ENCODE measurements at places on chromosomes 5 and 9.

- peak; percentile 41 for DNase-seq
These were observed 135.3 kb upstream of the EPB41L4A start for GRCh38 chr5:112554101-112554977.

GRCh38 chr9:113221800-113222481 lies 597 bp downstream of the SLC31A1 start:
- peak; percentile 62 for DNase-seq

DNA sequence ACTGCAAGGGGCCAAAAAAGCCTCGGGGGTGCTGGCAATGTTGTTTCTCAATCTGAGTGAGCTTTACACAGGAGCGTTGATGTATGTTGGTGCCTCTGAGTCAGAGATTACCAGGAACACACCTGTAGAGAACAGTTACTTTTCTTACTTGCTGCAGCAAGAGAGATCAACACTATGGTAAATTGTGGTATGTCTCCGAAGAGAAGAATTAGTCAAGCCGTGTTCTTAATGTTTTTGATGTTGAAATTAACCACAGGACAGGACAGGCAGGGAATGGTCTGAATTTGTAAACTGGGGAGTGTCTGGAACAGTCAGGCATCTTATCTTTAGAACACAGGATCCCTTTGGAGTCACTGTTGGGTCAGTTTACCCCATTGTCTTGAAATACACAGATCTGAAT lies 285.7 kb downstream of the DNAH5 start:
- no peak for DNase-seq

DNA sequence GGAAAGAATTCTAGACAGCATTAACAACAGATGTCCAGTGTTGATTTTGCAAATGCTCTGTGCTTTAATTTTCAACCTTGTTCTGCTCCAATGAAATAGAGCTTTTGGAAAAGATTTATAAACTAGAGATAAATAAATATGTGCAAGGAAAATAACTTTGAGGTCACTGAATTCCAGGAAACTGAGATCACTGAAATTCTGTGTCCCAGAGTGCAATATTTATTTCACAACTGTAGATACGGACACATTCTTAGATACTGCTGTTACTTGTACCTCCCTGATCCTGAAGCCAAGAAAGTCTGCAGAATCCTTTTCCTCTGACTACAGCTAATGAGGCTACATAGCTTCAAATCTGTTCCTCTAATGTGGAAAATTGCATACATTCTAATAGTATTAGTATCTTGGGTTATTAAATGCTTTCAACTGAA lies 222.9 kb downstream of the DOCK8 start:
- no peak for DNase-seq

- no peak for DNase-seq
These were observed 4.7 kb downstream of the LNPEP start for GRCh38 chr5:96940586-96940985.

DNA sequence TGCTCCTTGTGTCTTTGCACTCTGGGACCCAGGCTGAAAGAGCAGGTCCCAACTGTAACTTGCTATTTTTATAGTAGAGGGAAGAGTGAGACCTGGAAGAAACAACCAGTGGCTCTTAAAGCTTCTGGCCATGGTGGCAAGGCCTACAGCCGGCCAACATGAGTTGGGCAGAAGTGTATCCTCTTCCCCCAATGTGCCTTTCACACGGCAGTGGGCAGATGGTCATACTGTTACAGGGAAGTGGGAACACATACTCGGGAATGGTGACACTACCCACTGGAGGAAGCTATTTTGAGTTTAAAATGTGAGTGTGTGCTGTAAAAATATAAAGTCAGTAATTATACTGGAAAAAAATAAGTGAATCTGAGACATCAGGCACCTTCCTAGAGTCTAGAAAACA lies 116.0 kb downstream of the MVB12B start:
- DNase-seq: no peak

DNA sequence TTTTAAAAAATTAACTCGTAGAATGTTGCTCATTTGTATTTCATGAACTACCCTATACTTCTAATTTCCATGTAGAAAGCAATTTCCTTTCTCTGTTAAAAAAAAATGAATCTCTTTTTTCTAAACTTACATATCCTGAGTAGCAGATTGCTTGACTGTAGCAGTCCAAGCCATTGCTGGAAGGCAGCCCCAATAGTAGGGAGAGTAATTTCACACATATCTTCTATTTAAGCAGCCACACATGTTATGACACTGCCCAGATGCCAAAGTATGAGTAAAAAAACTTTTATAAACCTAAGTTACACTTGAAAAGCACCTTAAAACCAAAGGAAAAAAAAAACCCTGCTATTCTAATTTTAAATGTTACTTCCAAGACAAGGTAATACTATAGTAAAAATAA lies 69.6 kb downstream of the FBXL17 start:
- no peak for DNase-seq

GRCh38 chr5:137147346-137147745 lies 351.8 kb downstream of the SPOCK1 start:
- peak; percentile 64 for DNase-seq

DNA sequence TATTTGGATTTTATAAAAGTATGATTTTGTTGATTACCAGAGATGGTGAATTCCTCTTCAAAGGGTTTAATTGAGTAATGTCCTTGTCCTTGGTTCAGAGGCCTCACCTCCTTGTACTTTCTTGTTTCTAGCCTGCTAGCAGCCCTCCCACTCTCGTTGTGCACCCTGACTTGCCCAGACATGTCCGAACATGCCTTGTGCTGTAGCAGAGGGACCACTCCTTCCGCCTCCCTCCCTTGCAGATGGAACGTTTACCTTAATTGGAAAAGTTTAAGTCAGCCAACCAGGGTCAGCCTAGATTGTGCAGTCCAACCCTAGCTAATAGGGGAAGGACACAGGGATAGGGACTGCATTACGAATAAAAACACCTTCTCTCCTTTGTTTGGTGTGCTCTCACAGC lies 406.9 kb upstream of the NMUR2 start:
- peak; percentile 54 for DNase-seq

DNA sequence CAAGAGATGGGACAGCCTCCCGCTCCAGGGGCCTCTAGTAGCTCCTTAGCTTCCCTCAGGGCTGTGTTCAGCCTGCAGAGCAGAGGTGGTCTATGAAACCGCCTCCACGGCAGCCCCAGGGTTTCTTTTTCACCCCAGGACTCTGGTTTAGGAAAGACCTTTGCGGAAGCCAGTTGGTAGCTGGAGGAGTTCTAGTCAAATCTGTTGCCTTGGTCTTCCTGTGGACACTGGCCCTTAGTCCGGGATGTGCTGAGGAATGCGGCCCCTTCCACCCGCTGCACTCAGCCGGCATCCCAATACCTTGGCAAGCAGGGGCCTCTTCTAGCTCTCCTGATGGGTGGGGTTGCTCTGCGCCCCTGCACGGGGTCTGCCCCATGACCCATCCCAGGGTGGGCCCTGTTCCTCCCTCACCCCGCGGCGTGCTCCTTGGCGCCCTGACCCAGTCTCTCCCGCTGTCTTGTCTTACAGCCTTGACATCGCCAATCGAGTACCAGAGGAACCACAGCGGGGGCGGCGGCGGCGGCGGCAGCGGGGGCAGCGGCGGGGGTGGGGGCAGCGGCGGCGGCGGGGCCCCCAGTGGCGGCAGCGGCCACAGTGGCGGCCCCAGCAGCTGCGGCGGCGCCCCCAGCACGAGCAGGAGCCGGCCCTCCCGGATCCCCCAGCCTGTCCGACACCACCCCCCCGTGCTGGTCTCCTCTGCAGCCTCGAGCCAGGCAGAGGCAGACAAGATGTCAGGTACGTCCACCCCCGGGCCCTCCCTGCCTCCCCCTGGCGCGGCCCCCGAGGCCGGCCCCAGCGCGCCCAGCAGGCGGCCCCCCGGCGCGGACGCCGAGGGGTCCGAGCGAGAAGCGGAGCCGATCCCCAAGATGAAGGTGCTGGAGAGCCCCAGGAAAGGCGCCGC lies 94.3 kb upstream of the OTULINL start:
- no peak for DNase-seq

DNA sequence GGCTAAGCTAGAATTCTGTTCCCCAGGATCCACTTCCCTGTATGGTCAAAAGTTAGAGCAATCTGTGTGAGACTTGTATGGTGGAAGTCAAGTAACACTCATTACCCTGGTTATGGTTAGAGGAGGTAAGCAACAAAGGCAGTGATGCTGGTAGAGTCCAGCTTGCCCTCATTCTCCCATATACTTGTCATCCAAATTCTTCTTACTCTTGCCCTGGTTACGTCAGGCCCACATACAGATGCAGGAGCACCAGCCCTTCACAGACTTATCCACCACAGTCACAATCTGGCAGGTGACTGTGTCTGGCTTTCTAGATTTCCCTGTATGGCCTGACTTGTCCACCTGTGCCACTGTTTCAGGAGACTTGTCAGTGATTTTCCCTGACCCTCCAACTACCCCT lies 35.4 kb downstream of the PGGT1B start:
- no peak for DNase-seq

DNA sequence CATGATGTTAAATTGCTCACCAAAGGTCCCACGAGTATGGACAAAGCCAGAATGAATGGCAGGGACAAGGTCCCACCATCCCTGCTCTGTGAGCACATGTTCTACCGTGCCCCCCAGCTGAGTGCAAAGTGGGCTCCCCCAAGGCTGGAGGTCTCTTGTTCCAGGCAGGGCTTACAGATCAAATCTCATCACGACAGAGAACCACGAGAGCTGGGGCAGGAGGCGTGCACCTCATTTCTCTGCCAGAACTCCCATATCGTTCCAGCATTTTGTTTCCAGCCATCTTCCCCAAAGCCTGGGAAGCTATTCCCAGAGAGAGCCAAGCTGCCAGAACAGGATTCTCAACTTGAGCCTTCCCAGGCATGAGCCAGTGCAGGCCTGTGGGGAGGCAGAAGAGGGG lies 108.5 kb downstream of the ZNF354C start:
- DNase-seq: no peak

DNA sequence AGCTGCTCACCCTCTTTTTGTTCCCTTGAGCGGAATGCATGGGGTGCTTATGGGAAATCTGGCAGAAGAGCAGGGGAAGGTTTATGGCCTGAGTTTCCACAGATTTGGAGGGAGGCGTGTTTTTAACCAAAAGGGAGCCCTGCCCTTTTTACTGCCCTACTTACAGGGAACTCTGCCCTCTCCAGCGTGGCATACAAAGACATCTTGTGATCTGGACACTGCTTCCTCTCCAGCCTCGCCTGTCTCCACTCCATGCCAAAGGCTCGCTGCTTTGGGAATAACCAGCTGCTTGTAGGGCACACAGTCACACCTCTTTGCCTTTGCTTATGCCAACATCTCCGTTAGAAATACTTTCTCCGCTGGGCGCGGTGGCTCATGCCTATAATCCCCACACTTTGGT lies 314.2 kb downstream of the ARHGAP26 start:
- no peak for DNase-seq
